ENCODE measurements at places on chromosomes 1 and 21.

GRCh38 chr1:25673456-25673855 lies 56.9 kb downstream of the MAN1C1 start:
- no peak for DNase-seq

DNA sequence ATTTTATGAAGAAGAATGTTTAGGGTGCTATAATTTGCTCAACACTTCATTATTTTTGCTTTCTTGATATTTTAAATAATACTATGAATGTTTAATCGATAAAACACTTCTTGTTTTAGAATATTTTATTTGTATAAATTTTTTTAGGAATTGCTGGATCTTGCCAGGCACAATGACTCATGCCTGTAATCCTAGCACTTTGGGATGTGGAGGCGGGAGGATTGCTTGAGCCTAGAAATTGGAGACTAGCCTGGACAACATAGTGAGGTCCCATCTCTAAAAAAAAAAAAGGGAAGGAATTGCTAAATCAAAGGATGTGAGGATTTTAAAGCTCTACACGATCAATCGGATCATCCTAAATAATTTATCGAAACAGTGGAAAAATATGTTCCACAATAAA lies 17.6 kb downstream of the RNF11 start:
- no peak for DNase-seq

DNA sequence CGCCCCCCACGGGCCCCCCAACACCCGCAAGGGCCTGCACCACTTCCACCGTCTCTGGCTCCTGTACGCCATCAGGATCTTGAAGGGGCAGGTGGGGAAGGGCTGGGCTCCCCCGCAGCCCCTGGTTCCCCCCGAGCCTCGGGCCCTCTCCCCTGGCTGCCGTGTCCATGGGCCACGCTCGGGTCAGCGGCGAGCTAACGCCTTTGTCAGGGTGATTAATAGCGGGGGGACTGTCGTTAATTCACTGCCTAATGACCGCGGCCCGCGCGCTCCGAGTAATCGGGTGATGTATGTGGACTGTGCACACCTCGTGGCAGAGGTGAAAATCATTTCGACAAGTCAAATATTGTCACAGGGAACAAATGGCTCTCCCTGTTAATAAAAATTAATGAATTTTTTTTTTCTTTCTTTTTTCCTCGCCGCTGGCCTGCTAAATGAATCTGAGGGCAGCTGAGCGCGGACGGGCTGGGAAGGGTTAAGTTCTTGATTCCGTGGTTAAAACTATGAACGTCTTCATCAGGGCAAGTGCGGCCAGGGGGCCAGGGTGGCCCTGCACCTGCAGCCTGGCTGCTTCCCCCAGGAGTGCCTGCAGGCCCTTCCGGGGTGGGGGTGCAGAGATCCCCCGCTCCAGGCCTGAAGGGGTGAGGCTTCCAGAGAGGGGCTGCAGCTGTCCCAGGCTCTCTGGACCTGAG lies 100.8 kb downstream of the PRDM16 start:
- DNase-seq, result no peak

- peak; percentile 44 for DNase-seq
Observed at GRCh38 chr1:228898582-228898992, 163.3 kb downstream of the RHOU start.

DNA sequence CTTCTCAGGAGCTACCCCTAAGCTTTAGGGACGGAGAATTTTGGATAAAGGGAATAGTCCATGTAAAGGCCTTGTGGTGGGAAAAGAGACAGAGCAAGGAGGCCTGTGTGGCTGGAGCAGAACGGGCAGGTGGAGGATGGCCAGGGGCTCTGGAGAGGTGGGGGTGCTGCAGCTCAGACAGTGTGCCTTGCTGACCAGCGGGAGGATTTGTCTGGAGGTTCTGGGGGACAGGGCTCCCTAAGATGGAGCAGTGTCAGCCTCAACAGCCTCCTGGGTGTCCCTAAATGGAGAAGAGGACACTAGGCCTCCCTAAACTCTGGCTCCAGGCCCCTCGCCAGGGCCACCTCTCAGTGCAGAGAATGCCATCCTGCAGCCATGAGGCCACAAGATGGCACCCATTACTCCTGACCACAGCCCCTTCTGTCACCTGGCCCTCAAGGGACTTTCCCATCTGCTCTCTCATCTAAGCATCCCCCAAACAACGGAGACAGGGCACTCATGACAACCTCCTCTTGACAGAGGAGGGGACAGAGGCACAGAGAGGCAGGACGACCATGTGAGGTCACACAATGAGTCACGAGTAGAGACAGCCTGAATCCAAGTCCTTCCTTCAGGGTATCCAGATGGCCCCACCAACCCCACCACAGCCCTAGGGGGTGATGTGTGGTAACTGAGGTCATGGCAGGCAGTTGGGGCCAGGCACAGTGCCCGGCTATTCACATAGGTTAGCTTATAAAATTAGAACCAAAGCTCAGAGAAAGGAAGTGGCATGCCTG lies 94.7 kb downstream of the DMRTB1 start:
- peak; percentile 7 for DNase-seq

- no peak for DNase-seq
Observed at GRCh38 chr1:99456536-99456935, 189.4 kb upstream of the PALMD start.

DNA sequence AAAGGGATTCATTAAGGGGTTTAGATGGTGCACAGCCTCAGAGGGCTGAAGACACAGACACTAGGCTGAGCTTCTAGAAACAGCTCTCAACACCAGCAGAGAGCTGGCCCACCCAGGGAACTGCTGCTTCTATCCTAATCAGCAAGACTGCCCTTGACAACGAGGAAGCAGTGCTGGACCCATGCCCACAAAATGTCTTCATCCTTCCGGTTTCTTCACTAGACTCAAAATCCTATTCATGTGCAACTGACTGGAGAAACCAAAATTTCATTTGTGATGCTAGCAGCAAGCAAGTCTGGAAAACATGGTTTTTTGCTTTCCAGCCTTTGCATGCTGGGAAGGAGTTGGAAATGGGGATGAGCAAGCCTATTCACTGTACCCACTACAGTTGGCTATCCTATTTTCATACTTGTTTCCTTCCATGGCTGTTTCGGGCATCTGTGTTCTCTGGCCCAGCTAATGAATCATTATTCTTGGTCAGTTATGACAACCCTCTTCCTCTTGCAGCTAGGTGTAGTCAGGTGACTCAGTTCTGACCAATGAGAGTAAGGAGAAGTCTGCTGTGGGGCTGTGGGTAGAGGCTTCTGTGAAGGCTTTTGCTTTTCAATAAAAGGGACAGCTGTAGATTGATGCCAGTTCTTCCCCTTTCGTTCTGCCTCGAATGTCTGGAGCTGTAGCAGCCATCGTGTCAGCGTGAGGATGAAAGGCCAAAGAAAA lies 14.6 kb upstream of the TMEM61 start:
- DNase-seq, result peak; percentile 77

DNA sequence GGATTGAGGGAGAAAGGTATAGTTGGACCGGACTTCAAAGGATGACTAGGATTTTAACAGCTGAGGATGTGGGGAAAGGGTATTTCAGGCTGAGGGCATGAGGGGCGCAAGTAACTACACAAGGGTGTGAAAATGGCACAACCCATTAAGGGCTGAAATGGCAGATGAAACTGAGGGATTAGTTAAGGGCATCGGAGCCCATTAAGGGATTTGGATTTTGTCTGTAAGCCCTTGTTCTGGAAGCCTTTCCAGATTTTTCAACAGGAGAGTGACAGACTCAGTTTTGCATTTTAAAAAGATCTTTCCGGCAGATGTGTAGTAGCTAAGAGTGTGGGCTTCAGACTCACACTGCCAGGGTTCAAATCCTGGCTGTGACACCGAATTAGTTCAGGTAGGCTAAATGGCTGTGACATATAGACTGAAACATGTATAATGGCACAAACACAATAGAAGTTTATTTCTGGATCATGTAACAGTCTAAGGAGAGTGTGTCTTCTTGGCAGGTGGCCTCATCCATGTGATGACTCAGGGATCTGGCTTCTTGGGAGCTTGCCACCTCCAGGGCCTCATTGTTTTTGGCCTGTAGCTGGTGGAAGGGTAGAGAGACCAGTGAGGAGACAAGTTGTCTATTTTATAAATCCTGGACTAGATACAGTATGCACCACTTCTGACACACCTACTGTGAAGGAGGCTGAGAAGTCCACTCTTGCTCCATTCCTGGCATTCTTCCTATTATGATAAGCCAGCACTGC lies 49.6 kb downstream of the UBE2T start:
- no peak for DNase-seq

- DNase-seq, result peak; percentile 37
Observed at GRCh38 chr1:88685259-88685620, 1.2 kb downstream of the PKN2 start.
